ENCODE measurements at places on chromosomes 4 and X. TPM values are rescaled to one million over a fixed set of nuclear protein-coding genes. Genes with fewer than 3 reads are reported as not detected.

GRCh38 chrX:51776851-51777250, 33.6 kb downstream of the GSPT2 start:
- no peak for DNase-seq

DNA sequence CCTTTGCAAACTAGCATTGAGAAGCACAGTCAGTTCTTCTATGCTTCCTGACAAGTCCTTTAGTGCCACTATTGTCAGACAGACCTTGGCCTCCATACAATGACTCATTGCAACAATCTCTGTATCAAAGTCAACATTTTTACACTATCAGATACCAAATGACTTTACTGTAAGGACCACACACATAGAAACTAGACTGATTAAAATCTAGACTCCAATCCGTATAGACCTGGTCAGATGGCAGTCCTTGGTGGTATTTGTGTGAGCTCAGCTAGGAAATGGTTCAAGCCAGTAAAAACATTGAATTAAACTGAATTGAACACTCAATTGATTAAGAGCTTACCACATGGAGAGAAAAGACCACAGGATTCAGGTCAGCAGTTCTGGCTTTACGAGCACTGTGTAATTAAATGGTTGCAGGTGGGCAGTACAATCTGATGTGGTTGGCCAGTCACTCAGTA, 549.8 kb upstream of the LCORL start:
- DNase-seq: no peak

- DNase-seq: no peak
Observed at GRCh38 chr4:80926891-80927290, 103.6 kb upstream of the BMP3 start.

DCAF8L2 gene
- total RNA-seq: 0.29 TPM

NAT8L gene
- total RNA-seq: 20.7 TPM

MANBA gene
- 48.9 TPM for total RNA-seq

NWD2 gene
- total RNA-seq: 0.05 TPM

ABHD18 gene
- 19.9 TPM for total RNA-seq

All from progenitor cell of endocrine pancreas (in vitro differentiated cells).